CD4-positive, alpha-beta T cell (primary cell): ENCODE measurements at places on chromosomes 12 and 14. TPM values are rescaled to one million over a fixed set of nuclear protein-coding genes. Genes with fewer than 3 reads are reported as not detected.

The RTN1 gene
- not detected for total RNA-seq

The NTN4 gene
- 0.47 TPM for total RNA-seq

The OAS1 gene
- 3.4 TPM for total RNA-seq

The RHOJ gene
- total RNA-seq, result not detected

- no peaks in the 10 kb centered on the region for H3K36me3 ChIP-seq
- no peaks in the 10 kb centered on the region for H3K27me3 ChIP-seq
- H3K27ac ChIP-seq, result peak overlapping the region; percentile 58
- DNase-seq, result no peak
These were observed 60.4 kb upstream of the ARID2 start for GRCh38 chr12:45669093-45669492.

- no peak for DNase-seq
- H3K27ac ChIP-seq, result no peak overlapping the region
- no peaks in the 10 kb centered on the region for H3K36me3 ChIP-seq
- peaks cover 15% of the 10 kb centered on the region for H3K27me3 ChIP-seq
These were observed 84.4 kb upstream of the DHRS4 start for GRCh38 chr14:23869078-23869719.

DNA sequence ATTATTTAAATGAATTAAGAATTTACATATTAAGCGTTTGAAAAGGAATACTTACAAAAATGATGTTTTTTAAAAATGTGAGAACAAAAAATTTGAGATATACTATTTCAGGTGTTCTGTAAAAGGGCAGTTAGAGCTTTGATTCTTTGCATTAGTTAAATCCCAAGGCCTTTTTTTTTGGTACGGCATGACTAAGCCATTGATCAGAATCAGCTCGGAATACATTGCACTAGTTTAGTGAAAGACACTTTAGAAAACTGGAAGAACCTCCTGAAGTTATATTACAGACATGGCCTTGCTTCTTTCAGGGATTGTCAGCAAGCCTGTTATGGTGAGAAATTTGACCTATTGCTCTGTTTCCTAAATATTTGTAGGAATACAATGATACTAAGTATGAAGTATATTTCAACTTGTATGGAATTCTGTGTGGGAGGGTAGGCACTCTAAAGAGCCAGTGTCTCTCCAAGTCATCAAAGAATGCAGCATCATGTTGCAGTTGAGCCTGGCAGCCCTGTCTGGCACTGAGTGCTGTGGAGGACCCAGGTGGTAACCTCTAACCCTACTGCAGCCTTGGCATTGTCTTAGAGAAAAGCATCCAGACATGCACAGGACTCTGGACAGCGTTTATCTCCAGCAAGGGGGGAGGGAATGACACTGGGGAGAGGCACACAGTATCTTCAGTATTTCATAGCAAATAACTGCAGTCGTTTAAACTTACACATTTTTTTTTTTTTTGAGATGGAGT is 1.5 kb downstream of the KLC1 start:
- DNase-seq, result no peak
- H3K27me3 ChIP-seq, result no peaks in the 10 kb centered on the region
- H3K36me3 ChIP-seq, result peaks cover 3% of the 10 kb centered on the region

DNA sequence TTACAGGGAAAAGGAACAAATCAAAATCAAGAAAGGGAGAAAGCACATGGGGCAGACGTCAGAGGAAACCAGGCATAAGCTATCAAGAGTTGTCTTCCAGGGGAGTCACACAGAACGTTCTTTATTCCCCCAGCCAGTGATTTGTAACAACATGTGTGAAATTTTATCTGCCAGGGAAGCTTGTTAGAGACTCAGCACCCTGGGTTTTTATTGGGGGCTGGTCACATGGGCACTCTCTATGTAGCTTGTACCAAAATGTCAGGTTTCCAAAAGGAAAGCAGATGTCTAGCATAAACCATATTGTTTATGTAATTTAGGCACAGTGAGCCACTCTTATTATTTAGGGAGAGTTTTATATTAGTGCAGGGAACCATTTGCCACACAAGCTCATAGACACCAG is 440.4 kb upstream of the DCN start:
- no peak for DNase-seq
- H3K4me1 ChIP-seq, result no peaks in the 10 kb centered on the region
- no peak overlapping the region for H3K27ac ChIP-seq
- H3K36me3 ChIP-seq, result no peaks in the 10 kb centered on the region
